DMS79 treated with DMSO at 0.1 percent for 48 hours (cell line): ENCODE measurements at places on chromosomes 4 and X.

- peak; percentile 34 for DNase-seq
Observed at GRCh38 chr4:108045687-108046024, 56.0 kb downstream of the HADH start.

GRCh38 chr4:180372691-180373090, 1870.5 kb upstream of the TENM3 start:
- no peak for DNase-seq

GRCh38 chr4:89293299-89293698, 14.3 kb downstream of the GPRIN3 start:
- no peak for DNase-seq

GRCh38 chr4:32624943-32625603, 1904.9 kb downstream of the PCDH7 start:
- DNase-seq = no peak

DNA sequence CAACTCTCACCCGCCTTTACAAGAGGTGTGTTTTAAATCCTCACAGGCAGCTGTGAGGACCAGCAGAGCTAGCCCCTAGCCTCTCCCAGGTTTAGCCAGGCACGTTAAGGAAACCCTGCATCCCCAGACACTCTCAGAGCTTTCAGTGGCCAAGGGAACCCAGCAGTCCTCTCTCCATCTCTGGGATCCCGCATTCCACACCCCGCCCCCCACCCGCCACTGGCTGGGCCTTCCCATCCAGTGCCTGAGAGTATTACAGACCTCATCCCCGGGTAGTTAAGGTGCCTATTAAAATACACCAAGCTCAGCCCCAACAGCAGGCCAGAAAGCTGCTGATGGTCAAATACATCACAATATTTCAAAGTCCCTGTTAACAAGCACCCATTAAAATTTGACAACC, 256.2 kb downstream of the BCOR start:
- DNase-seq = no peak

DNA sequence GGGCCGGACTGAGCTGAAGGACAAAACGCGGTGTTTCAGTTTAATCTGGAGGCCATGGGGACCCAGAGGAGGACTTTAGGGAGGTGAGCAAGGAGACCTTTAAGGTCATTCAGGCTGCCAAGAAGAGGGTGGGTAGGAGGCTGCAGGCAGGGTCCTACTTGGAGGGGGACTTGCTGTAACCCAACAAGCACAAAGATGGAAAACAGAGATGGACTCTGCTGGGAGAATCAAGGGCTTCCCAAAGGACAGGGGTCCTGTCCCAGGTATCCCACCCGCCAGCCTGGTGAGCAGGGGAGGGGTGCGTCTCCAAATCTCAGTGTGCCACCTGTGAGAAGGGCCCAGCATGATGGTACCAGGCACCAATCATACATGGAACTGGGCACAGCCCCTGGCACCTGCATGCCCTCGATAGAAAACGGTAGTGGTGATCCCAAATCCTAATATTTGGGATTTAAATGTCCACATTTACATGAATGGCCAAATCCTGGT, 3.9 kb upstream of the HAUS3 start:
- DNase-seq = no peak

DNA sequence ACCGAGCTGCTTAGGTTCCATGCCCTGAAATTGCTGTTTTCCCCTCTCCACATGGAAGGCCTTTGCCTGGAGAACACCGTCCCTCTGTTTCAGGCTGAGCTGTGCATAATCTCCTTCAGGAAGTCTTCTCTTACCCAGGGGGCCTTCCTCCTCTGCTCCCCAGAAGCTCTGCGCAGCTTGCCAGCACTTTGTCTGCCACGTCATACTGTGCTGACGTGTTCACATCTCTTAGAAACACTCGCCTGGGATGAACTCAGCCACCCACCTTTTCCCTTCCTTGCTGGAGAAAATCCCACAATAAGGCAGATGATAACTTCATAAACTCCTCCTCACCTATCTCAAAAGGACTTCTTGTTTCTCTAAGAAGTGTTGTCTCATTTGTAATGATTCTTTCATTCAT, 110.7 kb downstream of the ARHGAP10 start:
- DNase-seq = no peak

GRCh38 chr4:113289766-113290165, 240.3 kb downstream of the ANK2 start:
- no peak for DNase-seq

- no peak for DNase-seq
Observed at GRCh38 chr4:19241895-19242294, 1009.8 kb upstream of the SLIT2 start.

- DNase-seq = no peak
Observed at GRCh38 chr4:6742989-6743388, 27.0 kb downstream of the BLOC1S4 start.

DNA sequence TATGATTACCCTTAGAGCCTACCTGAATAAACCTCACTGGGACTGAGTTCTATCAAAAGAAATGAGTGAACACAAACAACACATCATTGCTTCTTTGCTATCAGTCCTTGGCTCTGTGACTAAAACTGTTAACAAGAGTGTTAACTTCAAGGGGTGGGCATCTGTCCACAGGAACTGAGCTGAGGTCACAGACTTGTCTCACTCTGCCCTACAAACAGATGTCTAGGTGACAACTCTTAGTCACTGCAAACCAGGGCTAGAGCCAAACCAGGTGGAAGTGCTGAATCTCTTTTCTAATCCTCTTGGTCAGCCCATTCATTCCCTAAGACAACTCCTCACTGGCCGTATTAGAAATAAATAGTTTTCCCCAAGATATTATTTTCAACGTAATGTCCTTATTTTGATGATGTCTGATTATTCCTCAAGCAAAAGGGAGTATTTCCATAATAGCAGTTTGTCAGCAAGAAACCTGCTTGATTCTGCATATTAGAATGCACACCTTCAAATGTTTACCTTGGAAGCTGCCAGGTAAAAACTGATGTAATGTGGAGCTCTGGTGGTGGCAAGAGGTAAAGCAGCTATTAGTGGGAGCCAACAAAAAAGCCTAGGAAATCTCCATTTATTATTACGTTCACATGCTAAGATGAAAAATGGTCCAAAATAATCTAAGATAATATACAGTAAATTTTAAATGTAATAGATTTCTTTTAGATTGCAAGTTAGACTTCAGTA, 4.0 kb downstream of the COL25A1 start:
- no peak for DNase-seq

GRCh38 chr4:139453041-139453370, 915 bp upstream of the RAB33B start:
- peak; percentile 32 for DNase-seq

- DNase-seq = no peak
Observed at GRCh38 chrX:118216509-118216908, 99.9 kb upstream of the KLHL13 start.

DNA sequence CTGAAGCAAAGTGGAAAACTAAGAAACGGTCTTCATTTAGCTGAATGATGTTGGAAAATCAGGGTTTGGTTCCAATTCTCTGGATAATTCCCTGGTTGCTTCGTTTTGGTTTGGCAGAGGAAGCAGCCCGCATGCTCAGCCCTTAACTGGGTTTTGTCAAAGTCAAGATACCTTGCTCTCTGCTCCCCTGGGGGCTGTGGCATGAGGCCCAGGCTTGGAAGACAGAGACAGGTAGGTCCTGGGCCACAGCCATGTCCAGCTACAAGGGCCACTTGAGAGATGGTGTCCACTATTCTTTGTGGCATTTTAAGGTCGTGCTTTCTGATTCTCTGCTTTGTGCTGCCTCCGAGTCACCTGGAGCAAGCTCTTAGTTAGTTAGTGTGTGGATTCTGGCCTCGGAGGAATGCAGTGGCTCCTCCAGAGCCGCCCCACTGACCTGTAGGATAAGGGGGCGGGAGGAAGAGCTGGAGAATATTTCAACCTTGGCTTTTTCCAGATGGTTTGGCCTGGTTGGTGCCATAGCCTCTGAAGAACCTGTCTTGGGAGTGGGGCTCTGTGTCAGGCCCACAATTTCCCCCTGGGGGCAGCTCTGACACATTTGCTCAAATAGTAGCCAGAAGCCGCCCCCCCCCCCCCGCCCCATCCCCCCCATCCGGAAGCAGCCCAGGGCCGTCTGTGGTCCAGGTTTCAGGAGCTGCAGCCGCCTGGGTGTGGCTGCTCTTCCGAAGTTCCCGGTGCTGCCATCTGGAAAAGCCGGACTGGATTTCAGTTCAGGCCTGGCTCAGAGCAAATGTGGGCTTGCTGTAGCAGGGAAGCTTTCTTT, 147.1 kb downstream of the NHS start:
- DNase-seq = no peak

DNA sequence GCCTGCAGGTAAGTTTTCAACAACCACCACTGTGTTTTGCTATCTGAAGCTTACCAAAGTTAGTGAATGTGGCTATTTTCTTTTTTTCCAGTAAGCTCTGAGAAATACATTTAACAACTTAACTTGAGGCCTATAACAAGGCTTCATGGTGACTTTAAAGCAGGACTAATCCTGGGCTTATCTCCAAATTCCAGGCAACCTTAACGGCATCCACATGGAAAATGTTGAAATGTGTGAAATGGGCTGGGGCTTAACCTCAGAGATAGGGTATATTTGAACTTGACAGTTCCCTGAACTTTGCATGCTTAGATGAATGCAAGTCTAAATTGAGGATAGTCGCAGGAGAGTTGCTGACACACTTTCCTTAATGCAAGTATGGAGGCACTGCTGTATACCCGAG, 539.2 kb downstream of the GALNTL6 start:
- DNase-seq = no peak

DNA sequence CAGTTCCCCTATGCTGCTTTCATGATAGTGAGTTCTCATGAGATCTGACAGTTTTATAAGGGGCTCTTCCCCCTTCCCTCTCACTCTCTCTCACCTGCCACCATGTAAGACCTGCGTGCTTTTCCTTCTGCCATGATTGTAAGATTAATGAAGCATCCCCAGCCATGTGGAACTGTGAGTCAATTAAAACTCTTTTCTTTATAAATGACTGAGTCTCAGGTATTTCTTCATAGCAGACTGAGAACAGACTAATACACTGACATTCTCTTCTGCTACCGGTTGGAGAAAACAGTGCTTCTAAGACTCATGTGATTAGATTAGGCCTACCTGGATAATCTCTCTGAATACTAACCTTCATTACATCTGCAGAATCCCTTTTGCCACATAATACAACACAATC, 45.4 kb upstream of the TRPC5OS start:
- peak; percentile 39 for DNase-seq

GRCh38 chr4:189414021-189414420, 526.7 kb upstream of the FRG1 start:
- DNase-seq = no peak

GRCh38 chr4:82901183-82901718, 716 bp downstream of the THAP9 start:
- peak; percentile 38 for DNase-seq
